RWPE1 (cell line): ENCODE measurements at places on chromosomes 5 and 9.

- DNase-seq, result no peak
Observed at GRCh38 chr9:115548609-115549260, 430.8 kb upstream of the TNC start.

DNA sequence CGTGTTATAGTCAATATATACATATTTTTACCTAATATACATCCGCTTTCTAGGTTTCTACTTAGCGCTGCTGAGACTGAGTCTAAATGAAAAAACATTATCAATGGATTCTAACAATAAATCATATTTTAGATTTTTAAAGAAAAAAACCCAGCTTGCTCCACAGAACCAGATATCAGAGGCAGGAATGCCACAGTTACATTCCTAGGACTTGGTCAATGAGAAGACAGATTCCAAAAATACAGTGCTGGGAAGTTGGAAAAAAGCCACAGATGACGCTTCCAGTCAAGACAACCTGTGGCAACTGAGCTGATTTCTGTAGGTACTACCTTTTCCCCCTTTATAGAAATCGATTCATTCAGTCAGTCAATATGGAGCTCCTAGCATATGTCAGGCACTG is 577 bp upstream of the CCDC112 start:
- DNase-seq, result peak; percentile 16

DNA sequence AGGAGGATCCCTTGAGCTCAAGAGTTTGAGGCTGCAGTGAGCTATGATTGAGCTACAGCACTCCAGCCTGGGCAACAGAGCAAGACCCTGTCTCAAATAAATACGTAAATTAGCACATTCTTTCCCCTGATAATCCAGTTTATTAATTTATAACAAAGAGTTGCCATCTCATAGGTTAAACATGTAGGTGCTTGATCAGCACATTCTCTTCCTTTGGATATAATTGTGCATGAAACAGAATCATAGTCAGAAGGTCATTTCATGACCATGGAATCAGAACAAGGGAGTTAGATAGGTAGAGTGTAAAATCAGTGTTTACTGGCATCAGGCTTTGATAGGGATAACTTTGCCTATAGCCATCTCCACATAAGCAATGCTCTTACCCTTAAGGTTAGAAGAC is 43.0 kb upstream of the KIAA1958 start:
- DNase-seq, result no peak

DNA sequence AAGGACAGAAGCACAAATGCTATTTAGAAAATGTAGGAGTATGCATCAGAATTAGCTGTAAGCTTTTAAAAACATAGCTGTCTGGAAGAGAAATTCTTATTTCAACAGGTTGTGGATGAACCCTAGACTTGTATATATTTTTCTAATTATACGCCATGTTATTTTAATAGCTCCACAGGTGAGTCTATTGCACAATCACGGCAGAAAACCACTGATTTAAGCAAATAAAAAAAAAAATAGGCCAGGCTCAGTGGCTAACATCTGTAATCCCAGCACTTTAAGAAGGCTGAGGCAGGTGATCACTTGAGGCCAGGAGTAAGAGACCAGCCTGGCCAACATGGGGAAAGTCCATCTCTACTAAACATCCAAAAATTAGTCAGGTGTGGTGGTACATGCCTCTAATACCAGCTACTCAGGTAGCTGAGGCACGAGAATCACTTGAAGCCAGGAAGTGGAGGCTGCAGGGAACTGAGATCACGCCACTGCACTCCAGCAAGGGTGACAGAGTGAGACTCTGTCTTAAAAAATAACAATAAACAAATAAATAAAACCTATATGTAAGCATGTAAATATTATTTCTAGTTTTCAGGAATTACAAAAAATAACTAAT is 11.7 kb downstream of the TRIM23 start:
- DNase-seq, result no peak

DNA sequence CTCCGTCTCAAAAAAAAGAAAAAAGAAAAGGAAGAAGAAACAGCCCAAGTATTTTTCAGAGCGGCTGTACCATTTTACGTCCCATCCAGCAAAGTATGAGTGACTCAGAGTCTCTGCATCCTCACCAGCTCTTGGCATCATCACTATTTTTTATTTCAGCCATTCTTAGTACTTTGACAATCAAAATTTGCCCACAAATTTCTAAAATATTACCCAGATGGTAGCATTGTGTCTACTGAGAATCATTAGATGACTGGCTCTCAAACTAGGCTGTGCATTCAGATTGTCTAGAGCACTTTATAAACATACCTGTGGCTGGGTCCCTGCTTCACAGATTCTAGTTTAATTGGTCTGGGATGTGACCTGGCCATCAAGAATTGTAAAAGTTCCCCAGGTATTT is 21.6 kb upstream of the MELK start:
- no peak for DNase-seq

DNA sequence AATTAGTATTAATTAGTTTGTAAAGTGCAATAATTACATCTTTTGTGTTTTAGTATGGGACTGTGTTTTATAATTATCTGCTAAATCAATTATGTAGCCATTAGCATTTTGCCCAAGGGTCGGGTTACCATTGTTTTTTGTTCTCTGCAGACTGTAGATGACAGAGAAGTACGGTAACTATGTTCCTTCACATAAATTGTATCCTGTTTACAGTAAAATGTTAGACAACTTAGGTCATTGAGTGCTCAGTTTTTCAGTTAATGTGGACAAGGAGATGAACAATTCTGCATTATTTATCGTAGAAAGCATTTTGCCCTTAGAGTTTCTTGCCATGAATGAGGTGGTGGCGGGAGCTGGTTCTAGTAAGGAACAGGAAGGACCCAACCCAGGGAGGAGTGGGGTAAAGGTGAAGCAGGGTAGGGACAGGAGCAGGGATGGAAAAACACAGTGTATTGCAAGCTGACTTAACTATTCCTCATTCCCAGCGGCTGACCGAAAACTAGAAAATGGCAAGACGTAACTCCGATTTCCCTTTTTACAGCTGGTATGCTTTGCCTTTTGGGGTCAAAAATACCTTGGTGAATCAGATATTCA is 243.7 kb upstream of the SLC24A2 start:
- no peak for DNase-seq

DNA sequence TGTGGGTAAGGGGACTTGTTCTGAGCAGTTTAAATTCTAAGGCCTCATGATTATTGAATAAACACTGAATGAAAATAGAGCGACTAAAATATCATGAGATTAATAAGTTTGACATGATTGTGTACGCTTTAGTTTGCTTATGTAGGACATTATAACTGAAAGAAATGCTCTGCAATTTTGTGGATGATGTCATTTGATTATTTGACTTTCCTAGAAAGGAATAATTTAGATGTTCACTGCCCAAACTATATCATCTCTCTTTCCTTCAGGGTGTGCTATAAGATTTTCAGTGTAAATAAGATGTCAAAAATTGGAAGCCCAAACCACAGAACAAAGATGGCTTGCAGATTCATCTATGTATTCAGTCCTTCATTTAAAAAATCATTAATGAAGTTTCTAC is 115.7 kb upstream of the MTAP start:
- no peak for DNase-seq

GRCh38 chr9:137506702-137507171 is 43.5 kb downstream of the PNPLA7 start:
- DNase-seq, result no peak

DNA sequence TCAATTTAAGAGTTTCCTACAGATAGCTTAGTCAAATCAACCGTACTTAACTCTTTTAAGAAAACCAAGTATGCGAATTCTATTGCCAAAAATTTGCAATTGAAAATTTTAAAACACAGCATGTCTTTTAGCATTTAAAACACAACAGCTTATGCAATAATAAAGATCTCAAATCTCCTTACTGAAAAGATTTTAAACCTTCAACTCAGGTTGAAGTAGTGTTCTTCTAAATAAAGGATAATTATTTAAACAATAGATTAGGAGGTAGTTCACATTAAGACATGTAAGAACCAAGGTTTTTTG is 5.5 kb downstream of the NR3C1 start:
- no peak for DNase-seq

- DNase-seq, result no peak
Observed at GRCh38 chr5:102797322-102797884, 42.3 kb downstream of the PAM start.
